Posterior cingulate gyrus (tissue), 11 donors: ENCODE measurements at places on chromosomes 5 and 9.

GRCh38 chr5:32574540-32575175 is 10.7 kb upstream of the SUB1 start:
- DNase-seq: no peak

- DNase-seq: no peak
These were observed 243.2 kb downstream of the FSTL4 start for GRCh38 chr5:133368916-133369783.

- DNase-seq: no peak
These were observed 248.3 kb downstream of the COX7C start for GRCh38 chr5:86866036-86866435.

DNA sequence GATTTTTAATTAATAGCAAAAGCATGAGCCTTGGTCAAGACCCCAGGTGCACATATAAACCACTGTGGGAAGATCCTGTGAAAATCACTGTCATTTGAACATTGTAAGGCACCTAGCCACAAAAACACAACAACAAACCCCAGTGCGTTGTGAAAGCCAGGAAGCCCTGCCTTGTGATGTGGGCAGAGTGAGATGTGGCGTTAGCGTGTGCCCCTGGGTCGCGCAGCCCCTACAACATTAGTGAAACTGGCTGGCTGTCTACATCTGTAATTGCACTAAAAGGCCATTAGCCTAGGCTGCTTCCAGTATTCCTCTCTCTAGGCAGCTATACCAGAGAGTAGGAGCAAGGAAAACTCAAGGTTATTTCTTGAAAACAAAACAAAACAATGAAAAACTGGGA is 21.1 kb upstream of the PDZD2 start:
- DNase-seq: no peak

GRCh38 chr9:132116583-132116982 is 36.9 kb upstream of the MED27 start:
- DNase-seq: no peak

DNA sequence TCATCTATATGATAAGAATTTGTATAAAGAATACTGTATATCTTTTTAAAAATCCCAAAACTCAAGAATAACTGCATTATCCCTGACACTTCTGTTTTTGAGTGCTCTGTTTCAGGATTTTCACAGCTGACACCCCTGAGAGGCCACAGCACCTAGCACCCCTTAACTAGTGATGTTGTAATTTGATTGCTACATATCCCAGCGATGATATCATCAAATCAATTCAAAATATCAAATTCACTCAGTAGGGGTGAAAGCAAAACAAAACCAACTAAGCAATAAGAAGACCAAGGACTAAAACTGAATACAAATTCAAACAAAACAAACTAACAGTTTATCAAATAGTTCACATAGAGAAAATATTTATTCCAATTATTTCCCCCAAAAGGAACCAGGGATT is 184.3 kb downstream of the MCTP1 start:
- DNase-seq: no peak

DNA sequence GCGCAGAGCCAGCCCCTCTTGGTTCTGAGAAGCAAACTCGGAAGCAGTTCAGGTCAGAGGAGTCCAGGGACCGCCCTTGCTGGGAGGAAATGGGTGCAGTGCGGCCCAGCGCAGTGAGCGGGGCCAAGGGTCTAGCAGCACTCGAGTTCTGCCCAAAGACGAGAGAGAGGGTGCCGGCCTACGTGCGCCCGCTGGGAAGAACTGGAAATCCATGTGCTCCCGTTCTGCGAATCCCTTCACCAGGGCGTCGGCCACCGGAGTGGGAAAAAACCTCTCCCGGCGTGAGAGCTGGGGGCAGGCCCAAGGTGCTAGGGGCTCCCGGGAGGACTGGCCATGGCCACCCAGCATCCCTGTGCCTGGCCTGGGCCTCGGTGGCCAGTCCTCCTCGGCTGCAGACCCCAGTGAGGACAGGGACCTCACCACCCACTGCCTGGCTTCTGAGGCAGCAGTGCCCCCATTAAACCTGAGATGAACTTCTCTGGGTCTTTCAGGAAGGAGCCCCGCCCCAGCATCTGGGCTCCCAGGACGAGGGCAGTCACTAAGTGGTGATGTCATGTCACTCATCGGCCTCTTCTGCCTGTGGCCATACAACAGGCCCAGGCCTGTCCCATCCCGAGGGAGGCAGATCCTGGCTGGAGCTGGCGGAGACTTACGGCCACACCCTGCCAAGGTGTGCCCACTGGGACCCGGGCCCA is 10.6 kb downstream of the TMEM250 start:
- no peak for DNase-seq

GRCh38 chr5:59799668-59800346 is 93.7 kb downstream of the PDE4D start:
- no peak for DNase-seq
